ENCODE measurements at places on chromosomes 13 and 19.

DNA sequence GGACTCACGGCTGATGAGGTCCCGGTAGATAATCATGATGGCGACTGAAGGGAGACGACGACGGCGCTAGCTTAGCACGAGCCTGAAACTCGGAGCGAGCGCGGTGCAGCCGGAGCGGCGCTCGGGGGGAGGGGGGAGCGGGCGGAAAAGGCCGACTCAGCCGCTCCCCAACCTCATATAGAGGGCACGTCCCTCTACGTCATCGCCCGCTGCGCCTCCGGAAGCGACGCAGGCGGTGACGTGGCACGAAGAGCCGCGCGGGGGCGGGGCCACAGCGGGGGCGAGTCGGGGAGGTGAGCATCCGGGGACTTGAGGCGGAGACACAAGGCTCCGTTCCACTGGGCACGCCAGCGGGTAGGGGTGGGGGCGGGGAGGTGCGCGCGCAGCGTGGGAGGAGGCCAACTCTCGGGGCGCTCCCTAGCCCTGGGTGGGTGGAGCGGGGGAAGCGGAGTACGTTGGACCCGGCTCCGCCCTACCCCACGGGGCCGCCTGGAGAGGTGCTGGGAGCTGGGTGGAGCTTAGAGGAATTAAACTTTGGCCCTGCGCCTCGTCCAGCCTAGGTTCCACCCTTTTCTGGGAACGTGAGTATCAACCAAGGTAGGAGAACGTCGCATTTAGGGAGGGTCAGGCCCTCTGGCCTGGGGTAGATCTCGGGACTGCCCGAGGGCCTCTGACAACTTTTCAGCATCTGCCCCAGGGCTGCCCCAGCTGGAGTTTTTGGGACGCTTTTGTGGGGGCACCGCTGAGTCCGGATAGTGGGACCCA lies at the start of gene TPT1:
TPT1 (minus strand) TSS at position 150 of the 765 bp plus-strand sequence; CDS start at position 36, 114 bp downstream.
- DNase-seq = peak; percentile 99

DNA sequence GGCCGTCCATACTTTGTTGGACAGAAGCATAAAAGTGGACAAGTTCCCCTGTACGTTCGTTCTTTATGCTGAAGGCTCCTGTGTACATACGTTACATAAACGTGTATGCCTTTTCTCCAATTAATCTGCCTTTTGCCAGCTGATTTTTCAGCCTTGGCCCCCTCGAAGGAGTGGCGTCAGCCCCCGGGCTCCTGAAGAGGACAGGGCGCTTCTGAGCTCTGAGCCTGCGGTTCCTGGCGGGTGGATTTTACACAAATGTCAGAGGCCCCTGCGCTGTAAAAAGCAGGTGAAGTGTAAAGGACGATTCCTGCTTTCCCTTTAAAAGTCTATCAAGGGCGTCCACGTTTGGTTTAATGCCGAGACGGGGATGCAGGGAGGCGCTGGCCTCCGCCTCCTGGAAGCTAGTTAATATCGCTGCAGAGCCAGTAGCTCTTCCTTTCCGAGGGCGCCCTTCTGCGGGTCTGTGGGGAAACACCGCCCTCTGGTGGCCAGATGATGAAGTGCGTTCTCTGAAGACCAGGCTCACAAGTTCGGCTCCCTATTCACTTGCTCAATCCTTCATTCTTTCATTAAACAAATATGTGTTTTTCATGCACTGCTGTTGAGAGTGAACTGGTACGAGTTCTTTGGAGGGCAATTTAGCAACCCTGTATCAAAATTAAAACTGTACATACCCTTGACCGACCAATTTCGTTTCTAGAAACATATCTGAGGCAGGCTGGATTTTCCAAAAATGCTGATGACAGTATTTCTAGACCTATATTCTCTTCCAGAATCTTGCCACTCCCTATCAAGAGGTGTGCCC lies 62.0 kb downstream of the GPR12 start:
- peak; percentile 85 for DNase-seq

DNA sequence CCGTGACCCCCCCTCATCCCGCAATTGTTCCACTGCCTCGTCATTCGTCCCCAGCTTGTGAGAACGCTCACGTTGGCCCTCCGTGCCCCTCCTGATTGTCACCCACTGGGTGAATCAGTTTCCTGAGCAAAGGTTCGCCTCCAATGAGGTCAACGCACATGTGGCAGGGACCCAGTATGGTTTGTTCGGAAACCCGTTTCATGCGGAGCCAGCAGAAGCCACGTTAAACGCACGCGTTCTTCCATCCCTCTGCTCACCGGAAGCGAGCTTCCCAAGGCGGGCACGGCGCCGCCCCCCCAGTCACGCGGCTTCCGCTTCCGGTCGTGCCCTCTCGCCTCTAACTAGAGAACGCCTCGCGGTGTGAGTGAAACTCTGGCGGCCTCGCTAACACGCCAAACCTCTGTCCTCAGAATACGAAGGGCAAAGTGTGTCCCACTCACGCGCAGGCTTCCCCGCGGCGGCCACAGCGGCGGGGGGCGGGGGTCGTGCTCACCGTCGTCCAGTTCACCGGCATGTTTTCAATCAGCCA lies 18.0 kb upstream of the CFAP97D2 start:
- DNase-seq = no peak

DNA sequence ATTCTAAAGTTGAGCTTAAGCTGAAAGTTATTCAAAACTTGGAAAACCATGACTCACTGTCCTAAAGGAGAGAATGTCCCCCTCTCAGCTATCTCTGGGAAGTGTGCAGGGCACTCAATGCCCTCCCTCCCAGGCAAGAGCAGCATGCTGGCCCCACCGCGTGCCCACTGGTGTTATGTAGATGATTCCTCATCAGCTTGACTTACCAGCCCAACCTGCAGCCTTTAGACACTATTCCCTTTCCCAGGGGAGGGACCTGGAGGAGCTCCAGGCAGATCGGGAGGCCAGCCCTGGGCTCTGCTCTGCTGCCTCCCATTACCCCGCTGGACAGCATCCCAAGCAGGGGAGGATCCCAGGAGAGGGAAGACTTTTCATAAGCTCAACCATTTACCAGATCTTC lies 124.6 kb downstream of the FGF14 start:
- no peak for DNase-seq

GRCh38 chr19:18683958-18684641 lies 620 bp downstream of the CRTC1 start:
- no peak for DNase-seq

All from EH (cell line).